ENCODE measurements at places on chromosomes 6 and 20.

- no peak for DNase-seq
These were observed 2.5 kb downstream of the RIMS1 start for GRCh38 chr6:71888756-71889340.

GRCh38 chr6:76852776-76853175 lies 610.5 kb downstream of the HTR1B start:
- DNase-seq = no peak

- no peak for DNase-seq
These were observed 3.1 kb upstream of the MYL9 start for GRCh38 chr20:36538026-36538722.

- peak; percentile 77 for DNase-seq
These were observed at the start of gene PPDPF for GRCh38 chr20:63520504-63520933. PPDPF (plus strand) TSS chr20:63520765; CDS start chr20:63521309, 544 bp downstream.

GRCh38 chr20:62089393-62089792 lies 23.7 kb upstream of the TAF4 start:
- DNase-seq = no peak

DNA sequence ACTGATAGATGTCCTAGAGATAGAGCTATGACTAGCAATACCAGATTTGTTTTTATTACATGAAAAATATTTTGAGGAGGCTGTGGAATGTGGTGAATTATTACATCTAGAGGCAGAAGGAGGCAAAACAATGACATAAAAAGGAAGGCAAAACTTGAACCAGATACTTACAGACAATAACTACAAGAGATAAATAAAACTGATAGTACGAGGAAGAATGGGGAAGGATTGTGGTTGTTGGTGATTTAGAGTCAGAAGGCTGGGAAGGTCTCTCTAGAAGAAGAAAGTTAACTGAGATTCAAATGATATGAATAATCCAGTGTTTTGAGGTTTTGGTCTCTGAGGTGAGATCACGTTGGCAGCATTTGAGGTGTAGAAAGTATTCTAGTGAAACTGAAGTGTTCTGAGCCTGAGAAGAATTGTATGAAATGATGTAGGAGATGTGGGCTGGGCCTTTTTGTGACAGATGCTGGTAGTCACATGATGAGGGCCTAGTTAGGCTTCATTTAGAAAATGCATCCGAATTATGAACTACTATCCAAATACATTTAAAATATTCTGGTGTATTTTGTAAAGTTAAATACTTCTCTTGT lies 589.1 kb downstream of the EYS start:
- no peak for DNase-seq

DNA sequence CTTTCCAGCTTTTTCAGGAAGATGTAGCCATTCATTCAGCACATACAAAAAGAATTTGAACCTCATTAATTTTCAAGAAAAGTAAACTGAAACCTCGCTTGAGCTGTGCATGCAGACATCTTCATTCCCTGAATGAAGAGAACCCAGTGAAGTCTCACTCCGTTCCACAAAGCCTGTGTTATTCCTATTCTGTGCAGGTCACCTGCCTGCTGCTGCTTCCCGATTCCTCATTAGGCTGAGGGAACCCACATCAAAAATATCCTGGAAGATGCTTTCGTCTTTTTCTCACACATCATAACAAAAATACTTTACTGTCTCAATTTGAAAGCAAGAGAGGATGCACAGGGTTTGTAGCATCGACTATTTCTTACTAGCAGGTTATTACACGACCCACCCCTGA lies 40.1 kb downstream of the TRMT6 start:
- no peak for DNase-seq

DNA sequence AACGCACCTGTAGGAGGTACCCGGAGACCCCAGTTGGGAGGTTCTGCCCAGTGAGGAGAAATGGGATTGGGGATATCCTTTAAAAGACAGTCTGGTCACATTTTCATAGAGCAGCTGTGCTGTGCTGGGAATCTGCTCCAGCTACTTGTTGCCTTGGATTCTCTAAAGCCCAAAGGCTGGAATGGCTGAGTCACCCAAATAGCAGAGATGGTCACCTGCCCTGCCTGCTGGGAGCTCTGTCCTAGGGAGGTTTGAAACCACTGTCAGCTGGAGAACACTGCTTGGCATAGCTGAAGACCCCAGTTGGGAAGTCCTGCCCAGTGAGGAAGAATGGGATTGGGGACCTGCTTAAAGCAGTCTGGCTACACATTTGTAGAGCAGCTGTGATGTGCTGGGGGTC lies 34.8 kb upstream of the TFB1M start:
- DNase-seq = no peak

GRCh38 chr6:50998905-50999304 lies 180.2 kb downstream of the TFAP2B start:
- no peak for DNase-seq

- DNase-seq = no peak
These were observed 425.2 kb downstream of the CD83 start for GRCh38 chr6:14542670-14543366.

- no peak for DNase-seq
These were observed 37.4 kb downstream of the HAO1 start for GRCh38 chr20:7902879-7903278.

- no peak for DNase-seq
These were observed 61.7 kb upstream of the SLC22A23 start for GRCh38 chr6:3518356-3519190.

- DNase-seq = no peak
These were observed 87.0 kb downstream of the TBC1D7 start for GRCh38 chr6:13241364-13241763.

- no peak for DNase-seq
These were observed 21.8 kb downstream of the CDS2 start for GRCh38 chr20:5148581-5148980.

DNA sequence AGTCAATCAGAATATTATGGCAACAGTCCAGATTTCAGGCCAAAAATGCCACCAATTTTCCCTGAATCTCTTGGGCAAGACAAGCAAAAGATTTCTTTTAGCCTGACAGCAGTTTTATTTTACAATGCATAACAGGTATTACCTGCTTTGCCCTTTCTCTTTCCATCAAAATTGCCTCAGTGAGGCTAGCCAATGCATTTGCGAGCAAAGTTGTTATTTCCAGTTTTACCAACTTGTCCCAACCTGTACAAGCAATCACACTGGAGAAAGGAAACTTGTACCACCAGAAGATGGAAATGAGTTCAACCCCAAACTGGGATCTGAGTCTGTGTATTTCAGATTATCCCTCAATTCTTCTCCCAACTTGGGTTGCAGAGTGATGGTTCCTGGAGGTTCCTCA lies 279.9 kb upstream of the CDYL start:
- DNase-seq = no peak

- no peak for DNase-seq
These were observed 559.6 kb downstream of the RFPL4B start for GRCh38 chr6:112906726-112907125.

DNA sequence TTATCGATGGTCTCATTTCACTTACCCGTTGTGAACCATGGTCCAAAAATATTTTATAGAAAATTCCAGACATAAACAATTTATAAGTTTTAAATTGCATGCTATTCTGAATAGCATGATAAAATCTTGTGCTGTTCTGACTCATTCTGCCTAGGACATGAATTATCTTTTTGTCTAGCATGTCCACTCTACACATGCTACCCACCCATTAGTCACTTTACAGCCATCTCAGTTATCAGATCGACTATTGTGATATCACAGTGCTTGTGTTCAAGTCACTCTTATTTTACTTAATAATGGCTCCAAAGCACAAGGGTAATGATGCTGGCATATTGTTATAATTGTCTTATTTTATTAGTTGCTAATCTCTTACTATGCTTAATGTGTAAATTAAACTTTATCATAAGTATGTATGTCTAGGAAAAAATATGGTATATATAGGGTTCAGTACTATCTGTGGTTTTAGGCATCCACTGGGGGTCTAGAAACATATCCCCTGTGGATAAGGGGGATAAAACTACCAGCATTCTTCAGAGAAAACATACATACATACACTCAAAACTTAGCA lies 252.0 kb upstream of the HTR1E start:
- DNase-seq = no peak

- no peak for DNase-seq
These were observed 975 bp upstream of the PPT2 start for GRCh38 chr6:32152769-32153563.

DNA sequence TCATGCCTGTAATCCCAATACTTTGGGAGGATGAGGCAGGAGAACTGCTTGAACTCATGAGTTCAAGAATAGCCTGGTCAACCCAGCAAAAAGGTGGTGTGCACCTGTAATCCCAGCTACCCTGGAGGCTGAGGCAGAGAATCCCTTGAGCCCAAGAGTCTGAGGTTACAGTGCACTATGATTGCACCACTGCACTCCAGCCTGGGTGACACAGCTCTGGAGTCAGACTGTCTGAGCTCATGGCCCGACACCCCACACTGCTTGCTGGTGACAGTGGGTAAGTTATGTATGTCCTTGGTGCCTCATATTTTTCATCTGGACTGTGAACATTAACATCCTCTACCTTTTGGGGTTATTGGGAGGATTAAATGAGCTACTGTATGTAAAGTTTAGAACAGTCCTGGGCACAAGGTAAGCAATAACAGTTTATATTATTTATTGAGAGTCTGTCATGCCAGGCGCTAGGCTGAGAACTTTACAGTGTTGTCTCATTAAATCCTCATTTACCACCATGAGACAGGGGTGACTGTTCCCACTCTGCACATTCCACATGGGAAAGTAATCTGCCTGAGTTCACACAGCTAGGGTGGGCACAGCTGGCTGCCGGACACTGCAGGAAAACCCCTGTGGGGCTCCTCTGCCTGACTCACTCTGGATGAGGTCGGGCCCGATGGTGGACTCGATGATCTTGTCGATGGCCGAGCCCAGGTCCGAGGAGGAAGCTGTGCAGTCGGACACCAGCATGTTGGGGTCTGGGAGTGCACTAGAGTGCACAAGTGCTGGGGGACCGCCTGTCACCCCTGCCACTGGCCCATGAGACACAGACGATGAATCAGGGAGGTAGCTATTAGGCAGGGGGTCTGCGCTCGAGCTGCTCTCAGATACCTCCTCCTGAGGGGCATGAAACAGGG lies 2.9 kb downstream of the ZNF335 start:
- DNase-seq = no peak

- DNase-seq = no peak
These were observed 11.3 kb downstream of the TULP4 start for GRCh38 chr6:158323561-158323958.

DNA sequence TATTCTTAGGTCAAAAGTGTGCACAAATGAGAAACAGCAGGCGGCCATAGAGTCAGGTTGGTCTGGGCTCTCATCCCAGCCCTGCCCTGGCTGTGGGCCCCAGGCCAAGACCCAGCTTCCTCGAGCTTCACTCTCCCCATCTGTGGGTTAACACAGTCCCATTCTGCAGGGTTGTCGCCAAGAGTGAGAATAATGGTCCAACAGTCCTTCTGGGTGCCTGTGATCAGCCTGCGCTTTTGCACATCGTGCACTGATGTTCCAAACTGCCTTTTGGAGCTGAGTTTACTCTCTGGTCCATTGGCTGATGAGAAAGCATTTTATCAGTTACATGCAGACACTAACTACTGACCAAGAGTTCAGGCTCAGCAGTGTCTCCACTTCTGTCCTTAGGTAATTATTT lies 82.6 kb downstream of the INSM1 start:
- DNase-seq = no peak

DNA sequence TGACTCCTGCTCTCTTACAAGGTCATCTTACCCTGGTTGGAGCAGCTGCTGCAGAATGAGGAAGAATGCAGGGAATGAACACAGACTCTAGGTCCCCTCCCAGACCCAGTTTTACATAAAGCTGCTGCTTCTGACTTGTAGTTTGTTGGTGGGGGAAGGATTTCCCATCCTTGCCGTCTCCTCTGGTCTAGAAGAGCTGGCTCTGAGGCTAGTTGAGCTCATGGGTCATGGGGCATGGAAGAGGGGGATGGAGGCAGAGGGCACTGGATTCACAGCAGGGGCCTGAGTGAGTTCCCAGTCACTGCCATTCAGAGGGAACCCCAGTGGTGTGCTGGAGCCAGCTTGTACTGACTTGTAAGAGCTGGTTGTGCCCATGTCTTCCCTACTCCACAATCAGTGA lies 9.2 kb upstream of the GUCA1A start:
- no peak for DNase-seq

DNA sequence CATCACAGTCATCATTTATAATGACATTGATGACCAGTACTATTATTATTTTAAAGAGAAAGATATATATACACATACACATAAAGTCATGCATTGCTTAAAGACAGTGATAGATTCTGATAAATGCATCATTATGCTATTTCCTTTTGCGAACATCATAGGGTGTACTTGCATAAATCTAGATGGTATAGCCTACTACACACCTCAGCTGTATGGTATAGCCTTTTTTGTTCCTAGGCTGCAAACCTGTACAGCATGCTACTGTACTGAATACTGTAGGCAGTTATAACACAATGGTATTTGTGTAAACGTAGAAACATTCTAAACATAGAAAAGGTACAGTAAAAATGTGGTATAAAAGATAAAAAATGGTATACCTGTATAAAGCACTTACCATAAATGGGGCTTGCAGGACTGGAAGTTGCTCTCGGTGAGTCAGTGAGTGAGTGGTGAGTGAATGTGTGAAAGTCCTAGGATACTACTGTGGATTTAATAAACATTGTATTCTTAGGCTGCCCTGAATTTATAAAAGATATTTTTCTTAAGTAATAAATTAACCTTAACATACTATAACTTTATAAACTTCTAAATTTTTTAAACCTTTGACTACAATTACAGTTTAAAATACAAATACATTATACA lies 23.9 kb downstream of the QKI start:
- no peak for DNase-seq

GRCh38 chr6:45898941-45899682 lies 116.5 kb downstream of the CLIC5 start:
- no peak for DNase-seq

GRCh38 chr6:42960243-42961019 lies at the start of gene GNMT:
GNMT (plus strand) TSS chr6:42960754; CDS start chr6:42960768, 14 bp downstream.
- peak; percentile 38 for DNase-seq

Data from stimulated activated naive CD4-positive, alpha-beta T cell (primary cell).